ENCODE measurements at places on chromosomes 3 and 15.

DNA sequence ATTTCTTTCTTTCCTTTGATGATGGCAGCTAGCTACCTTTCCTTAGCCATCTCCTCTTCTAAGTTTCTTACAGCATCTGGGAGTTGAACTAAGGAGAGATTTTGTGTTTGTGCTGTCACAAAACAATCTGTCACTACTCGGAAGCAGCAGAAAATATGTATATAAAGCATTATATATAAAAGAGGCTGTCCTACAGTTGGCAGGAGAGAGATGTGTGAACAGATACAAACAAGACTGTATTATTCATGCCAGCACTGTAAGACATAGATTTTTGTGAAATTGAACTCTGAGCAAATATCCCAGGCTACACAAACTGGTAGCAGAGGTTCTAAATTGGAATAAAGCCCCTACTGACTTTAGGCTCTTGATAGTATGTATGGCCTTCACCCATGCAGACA lies 577.5 kb upstream of the NECTIN3 start:
- DNase-seq = no peak

GRCh38 chr3:3356846-3357245 lies 177.4 kb upstream of the CRBN start:
- no peak for DNase-seq

GRCh38 chr15:31111091-31111647 lies 9.6 kb upstream of the TRPM1 start:
- DNase-seq = no peak

GRCh38 chr3:26015752-26016151 lies 225.9 kb downstream of the OXSM start:
- DNase-seq = no peak

DNA sequence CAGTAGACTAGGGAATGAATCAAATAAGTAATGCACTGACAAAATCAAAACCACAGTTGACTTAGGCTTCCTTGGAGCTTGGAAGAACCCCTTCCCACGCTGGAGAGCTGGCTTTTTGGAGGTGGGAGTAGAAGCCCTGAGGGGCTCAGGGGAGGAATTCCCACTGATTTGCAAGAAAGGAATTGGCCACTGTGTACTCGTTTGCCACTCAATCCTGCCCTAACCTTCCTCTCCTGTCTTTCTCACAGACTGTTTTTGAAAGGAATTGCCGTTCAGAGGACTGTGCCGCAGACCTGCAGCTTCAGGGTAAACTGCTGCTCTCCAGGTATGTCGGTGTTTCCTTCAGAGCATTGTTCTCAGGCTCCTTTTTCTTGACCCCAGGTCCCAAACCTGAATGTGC lies 208.2 kb upstream of the CTDSPL start:
- DNase-seq = no peak
